ENCODE measurements at places on chromosomes 3 and 15.
A peak's percentile ranks its signal among the peaks of the same experiment; 100 is the strongest.

DNA sequence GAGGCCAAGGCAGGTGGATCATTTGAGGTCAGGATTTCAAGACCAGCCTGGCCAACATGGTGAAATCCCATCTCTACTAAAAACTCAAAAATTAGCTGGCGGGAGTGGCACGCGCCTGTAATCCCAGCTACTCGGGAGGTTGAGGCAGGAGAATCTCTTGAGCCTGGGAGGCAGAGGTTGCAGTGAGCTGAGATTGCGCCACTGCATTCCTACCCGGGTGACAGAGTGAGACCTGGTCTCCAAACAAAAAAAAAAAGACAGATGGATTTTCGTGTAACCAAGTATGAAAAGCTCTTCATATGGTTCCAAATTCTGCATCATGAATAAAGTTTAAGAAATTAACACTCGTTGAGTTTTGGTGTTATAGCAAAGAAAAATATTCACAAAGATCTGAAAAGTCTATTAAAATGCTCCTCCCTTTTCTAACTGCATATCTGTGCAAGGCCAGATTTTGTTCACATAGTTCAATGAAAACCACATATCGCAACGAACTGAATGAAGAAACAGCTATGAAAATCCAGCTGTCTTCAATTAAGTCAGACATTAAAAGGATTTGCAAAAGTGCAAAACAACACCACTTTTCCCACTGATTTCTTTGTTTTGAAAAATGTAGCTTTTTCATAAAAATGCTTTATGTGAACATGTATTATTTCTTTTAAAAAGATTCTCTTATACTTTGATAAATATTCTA, 23.8 kb upstream of the FBLN2 start:
- DNase-seq = no peak

DNA sequence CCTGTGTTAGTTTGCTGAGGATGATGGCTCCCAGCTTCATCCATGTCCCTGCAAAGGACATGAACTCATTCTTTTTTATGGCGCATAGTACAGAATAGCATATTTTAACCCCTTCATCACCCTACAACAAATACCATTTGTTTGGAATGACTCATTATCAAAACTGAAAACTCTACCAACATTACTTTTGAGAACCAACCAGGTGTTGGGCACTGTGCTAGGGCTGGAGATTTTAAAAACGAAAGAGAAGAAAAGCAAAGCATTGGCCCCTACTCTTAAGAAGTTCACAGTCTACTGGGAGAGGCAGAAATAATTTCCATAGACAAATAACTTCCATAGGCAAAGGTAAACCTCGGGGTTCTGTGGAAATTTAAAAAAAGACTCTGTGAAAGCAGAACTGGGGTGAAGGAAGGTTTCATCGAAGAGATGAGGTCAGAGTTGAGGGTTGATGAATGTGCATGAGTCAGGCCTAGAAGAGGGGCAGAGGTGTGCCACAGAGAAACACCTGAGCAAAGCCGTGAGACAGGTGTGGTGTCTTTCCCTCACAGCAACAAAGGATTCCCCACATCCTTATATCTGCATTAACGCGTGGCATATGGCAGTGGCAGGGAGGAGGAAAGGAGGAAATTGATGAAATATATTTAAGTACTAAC, 51.0 kb downstream of the MCF2L2 start:
- DNase-seq = no peak

- no peak for DNase-seq
Measured at GRCh38 chr15:49962044-49962602, 156.9 kb downstream of the ATP8B4 start.

DNA sequence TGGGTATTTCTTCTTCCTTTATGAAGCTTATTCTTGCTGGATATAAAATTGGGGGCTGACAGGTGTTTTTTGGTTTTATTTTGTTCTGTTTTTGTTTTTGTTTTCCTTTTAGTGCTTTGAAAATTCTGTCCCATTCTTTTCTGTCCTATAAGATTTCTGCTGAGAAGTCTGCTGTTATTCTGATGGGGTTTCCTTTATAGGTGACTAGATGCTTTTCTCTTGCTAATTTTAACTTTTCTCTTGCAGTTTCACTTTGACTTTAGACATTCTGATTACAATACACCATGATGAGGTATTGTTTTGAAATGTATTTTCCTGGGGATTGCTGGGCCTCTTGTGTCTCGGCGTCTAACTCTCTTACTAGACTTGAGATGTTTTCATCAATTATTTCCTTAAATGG, 22.8 kb downstream of the TTC14 start:
- DNase-seq = no peak

GRCh38 chr3:99481561-99481960, 156.8 kb upstream of the COL8A1 start:
- no peak for DNase-seq

- no peak for DNase-seq
Measured at GRCh38 chr3:152714507-152714906, 120.4 kb upstream of the P2RY1 start.

DNA sequence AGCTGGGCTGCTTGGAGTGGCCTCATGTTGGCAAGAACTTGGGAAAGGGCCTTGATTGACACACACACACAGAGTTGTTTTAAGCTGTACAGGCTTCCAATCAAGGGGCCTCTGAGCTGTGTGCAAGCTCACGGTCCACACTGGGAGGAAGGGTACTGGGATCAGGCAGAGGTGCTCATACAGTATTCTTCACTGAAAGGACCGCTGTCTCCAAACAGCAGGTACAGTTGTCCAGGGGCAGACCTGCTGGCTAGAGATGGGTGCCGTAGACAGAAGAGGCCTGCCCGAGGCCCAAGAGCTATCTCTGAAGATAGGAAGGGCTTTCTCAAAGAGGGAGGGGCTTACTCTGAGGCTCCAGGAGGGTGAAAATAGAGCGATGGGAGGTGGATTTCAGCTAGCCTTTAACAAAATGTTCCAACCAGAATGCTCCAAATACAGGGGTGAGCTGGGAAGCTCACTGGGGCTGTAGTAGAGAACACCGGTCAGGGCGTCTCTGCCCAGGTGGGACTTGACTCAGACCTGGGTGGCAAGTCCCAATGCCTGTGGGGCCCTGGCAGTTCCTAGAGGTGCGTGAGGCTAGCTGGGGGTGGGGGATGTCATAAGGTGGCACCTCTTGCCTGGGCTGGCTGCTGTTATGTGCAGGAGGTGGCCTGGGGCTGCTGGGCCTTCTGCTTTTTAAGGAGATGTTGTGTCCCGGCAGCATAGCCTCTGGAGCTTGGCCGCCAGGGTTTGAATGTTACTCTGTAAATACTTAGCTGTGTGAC, 42.7 kb downstream of the RASGRF1 start:
- DNase-seq = no peak

- DNase-seq = no peak
Measured at GRCh38 chr3:81989274-81989673, 227.8 kb upstream of the GBE1 start.

GRCh38 chr3:101803173-101803782, 24.3 kb downstream of the NXPE3 start:
- DNase-seq = peak; percentile 89

DNA sequence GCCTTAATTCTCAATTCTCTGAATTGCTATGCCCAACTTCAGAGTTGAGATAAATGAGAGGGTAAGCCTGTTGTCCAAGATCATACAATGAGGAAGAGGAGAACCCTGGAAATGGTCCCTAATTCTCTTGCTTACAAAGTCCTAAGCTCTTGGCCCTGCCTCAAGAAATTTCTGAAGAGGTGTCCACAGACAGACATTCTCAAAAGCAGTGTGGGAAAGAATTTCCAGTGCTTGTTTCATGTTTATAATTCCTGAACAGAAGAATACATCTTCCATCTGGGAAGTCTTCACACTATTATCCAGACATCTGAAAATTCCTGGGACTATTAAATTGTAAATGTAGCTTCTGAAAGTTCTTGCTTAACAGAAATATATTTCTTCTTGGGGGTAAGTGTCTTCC, 166.8 kb upstream of the LRTM1 start:
- no peak for DNase-seq

- no peak for DNase-seq
Measured at GRCh38 chr3:160365869-160366522, 33.0 kb downstream of the IFT80 start.

DNA sequence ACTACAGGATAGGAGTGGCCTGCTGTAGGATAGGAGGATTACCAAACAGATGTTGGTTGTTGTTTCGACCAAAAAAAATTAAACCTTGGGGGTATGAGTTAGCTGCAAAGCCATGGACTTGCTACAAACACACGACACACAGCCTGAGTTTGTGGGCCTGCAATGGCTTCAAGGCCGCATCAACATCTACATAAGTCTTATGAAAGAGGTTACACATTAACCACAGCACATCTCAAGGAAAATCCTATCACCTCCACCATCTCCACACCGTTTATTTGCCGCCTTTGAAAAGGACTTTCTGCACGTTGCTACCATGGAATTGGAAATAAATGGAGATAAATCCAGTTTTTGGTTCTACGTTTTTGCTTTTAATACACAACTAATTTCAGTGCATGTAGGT, 23.0 kb downstream of the LRIG1 start:
- DNase-seq = no peak

- no peak for DNase-seq
Measured at GRCh38 chr3:105518203-105518602, 151.5 kb downstream of the ALCAM start.

DNA sequence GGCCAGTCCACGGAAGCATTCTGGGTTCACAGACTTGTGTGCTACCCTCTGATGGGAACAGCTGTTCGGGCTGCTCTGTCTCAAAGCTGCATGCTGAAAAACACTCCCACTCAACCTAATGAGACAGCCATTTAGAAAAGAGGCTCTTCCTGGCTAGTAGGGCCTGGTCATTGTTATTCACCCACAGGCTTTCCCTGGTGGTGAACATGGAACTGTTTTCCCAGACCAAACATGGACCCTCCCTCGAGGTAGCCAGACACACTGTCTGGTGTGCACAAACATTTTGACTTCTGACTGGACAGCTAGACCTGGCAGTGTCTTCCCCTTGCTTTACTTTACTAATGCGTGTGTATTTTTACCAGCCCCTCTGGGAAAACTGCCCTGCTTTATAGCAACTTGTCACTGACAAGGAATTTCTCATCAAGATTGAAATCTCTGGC, 39.0 kb downstream of the MECOM start:
- DNase-seq = no peak

GRCh38 chr3:30078736-30079135, 527.7 kb upstream of the TGFBR2 start:
- DNase-seq = no peak

DNA sequence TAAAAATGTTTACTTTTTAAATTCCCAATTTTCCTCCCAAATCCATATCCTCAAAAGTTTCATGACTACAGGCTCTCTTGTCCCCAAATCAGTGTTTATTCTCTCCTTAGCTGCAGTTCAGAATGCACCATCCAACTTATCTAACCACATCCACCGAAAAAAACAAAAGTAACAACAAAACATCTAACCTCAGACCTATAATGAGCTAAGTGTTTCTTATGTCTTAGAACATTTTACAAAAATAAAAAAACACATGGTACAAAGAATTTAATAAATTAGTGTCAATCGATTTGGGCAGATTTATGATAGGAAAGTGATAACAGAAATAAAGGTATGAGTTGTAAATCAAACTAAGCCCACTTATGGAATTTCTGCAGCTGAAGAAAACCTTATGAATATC, 13.6 kb downstream of the SATB1 start:
- DNase-seq = no peak

DNA sequence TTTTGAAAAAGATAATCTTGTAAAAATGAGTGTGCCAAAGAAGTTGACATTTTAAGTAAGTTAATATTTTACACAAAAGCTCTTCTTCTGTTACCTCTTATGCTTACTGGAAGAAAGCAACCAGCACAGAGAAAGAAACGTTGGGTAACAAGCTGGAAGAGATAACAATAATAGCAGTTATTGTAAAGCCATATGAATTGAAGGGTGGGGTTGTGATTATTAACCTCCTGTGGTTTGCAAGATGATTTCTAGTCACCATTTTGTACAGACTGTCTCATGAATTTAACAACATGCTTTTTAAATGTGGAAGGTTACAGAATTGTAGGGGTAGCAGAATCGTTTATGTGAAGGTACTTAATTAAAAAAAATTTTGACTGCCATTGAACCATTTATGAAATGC, 9.2 kb downstream of the RAP2B start:
- peak; percentile 89 for DNase-seq

DNA sequence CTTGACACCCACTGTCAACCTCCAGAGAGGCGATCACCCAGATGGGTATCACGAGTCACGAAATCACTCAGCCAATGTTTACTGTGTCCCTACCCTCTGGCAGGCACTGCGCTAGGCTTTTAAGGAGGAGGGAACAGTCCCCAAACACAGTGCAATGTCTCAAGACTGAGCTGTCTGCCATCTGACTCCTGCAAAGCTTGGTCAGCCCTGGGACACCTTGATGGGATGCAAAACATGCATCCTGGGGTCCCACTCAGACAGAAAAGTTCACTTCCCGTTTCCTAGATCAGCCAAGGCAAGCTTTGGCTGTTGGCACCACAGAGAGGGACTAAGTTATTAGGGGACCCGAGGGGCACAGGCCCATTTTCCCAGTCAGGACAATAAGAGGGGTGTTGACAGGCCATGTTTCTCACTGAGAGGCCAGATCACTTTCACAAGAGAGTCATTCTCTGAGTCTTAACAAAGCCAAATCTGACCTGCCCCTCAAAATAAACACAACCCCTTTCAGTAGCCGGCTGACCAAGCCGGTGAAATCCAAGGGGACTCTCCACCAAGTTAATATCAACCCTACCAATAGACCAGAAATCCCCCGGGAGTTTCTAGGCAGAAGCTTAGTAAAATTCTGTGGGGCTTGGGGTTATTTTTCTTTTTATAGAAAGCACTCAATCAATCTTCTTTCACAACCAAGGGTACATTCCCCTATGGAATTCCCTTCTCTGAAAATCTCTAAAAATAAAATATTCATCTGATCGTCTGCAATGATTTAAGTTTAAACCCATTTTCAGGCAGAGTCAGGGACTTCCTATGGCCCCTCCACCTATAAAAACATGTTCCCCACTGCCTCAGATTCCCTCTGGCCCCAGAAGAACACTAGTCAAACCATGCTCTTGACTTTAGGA, 3.5 kb downstream of the RFTN1 start:
- no peak for DNase-seq

- DNase-seq = no peak
Measured at GRCh38 chr3:27589795-27590194, 105.6 kb upstream of the SLC4A7 start.

DNA sequence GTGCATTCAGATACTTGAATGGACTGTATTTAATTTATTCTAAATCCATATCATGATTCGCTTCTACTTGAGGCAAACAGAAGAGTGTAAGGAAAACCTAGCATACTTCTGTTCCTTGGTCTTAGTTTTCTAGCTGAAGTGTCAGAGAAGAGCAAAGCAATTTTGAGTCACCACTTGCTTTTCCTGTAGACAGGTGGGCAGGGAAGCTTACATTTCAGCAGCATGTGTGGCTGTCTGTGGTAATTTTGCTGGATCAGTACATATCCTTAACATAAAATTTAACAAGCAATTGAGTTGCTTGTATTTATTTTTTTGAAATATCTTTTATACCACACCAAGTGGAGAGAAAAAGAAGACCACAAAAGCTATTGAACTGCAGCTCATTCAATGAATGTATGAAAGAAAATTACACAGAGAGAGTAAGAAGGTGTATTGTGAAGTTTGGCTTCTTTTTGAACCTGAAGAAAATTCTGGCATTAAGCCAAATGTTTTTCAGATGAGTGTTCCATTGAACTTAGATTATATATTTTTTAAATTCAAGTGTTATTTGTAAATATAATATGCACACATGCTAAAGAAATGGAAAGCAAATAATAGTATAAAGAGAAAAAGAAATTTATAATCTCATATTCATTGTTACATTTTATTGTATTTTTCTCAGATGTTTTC, 747.6 kb downstream of the NAALADL2 start:
- no peak for DNase-seq

GRCh38 chr3:138065949-138066348, 49.5 kb downstream of the DZIP1L start:
- DNase-seq = no peak

- DNase-seq = no peak
Measured at GRCh38 chr3:194497799-194498575, 11.2 kb upstream of the ATP13A3 start.
